ENCODE measurements at places on chromosomes 1 and 21.
A peak's percentile ranks its signal among the peaks of the same experiment; 100 is the strongest.

- no peak for DNase-seq
These were observed 219.5 kb downstream of the TPR start for GRCh38 chr1:186155594-186155993.

DNA sequence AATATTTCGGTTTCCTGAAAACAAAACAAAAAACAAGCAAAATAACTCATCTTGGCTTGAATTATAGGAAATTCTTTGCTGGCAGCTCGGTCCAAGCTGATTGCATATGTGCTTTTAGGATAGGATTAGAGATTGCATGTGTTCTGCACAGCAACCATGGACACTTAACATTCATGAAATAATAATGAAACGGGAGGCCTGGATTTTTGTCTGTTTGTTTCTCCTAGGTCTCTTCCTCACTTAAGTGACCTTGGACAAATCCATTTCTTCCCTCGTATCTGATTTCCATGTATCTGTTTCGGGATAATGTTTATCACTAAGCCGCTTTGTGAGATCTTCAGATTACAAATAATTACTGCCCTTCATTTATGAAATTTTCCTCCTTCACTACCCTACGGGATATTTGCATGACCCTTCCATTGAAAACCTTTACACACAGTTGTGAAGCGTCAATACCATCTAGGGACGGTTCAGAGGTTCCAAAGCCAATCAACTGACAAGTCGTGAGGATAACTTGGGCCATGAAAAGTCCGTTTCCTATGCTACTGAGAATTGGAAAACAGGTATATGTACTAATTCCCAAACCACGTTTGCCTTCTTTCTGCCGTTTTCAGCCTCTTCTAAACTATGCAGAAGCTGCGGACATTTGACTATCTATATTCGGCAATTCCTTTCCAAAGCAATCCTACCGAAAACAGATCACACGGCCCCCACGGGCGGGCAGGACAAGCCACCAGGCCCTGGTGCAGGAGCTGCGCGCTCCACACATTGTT is 1.3 kb upstream of the H3-3A start:
- DNase-seq = no peak

GRCh38 chr1:205438213-205439158 is 16.6 kb upstream of the LEMD1 start:
- no peak for DNase-seq

- no peak for DNase-seq
These were observed 12.6 kb upstream of the GIPC2 start for GRCh38 chr1:78032996-78033796.

GRCh38 chr1:94433866-94434265 is 15.7 kb downstream of the ABCD3 start:
- DNase-seq = no peak

DNA sequence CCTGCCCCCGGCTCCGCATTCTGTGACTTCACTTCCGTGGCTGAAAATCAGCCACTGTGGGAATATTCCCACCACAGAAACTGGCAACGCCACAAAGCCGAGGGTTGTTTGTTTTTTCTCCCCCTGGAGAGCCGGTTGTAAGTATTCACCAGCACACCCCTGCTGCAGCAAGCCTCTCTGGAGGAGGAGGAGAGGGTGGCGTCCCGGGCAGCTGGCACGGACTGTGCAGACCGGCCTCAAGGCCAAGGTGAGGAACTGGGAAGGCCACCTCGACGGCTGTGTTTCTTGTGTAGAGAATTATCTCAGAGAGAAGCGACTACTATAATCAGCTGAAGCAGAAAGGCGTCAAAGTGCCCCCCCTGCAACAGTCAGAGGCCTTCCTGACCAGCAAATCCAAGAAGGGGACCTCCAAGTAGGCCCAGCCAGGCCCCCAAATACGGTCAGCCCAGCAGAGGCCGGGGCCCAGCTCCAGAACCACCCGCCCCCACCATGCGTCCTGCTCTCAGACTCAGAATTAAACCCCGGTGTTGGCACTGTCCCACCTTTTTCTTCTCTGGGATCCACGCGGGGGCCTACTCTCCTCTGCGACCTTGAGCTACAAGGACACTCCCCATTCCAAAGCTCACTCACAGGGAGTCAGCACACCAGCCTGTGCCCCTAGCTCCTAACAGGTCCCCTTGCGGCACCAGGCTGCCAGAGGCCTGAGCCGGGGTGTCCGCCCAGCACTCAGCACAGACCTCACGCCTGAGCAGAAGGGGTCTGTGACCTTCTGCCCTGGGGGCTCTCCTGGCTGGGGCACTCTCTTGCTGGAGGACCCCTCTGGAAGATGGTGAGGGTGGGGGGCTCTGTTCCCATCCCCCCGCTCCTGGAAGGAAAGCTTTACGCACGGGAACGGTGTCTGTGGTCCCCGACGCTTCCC is 1.2 kb upstream of the SMIM1 start:
- no peak for DNase-seq

DNA sequence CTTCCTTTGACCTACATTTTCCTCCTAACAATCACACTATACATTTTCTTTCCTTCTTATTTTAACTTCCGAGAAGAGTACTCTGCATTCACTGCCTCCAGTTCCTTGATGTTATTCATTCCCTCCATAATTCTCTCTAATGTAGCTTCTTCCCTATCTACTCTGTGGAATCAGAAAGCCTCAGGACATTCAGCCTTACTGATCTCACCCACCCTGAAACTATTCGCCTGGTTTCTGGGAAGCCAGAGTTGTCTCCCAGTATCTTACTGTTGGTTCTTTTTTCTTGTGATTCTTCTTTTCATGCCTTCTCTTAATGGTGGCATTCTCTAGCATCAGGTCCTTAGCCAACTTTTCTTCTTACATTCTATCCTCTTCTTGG is 45.5 kb downstream of the WDR64 start:
- no peak for DNase-seq

- DNase-seq = peak; percentile 13
These were observed 92.4 kb upstream of the DPT start for GRCh38 chr1:168821434-168821833.

DNA sequence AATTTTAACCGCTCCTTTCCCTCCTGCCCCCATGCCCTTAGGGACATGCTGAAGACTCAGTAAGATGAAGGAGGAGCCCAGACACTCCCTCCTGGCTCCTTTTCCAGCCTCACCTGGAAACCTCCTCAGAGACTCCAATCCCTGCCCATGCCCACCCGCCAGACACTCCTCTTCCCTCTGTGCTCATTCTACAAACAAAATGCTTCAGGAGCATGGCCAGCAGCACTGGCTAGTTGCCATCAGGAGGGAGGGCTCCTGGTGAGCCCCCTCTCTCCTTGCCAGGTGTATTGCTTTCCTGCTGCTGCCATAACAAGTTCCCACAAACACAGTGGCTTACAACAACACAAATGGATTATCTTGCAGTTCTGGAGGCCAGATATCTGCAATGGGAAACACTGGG is 126.1 kb downstream of the PSMG1 start:
- DNase-seq = no peak

GRCh38 chr1:23601968-23602876 is 42.9 kb upstream of the ID3 start:
- DNase-seq = no peak

DNA sequence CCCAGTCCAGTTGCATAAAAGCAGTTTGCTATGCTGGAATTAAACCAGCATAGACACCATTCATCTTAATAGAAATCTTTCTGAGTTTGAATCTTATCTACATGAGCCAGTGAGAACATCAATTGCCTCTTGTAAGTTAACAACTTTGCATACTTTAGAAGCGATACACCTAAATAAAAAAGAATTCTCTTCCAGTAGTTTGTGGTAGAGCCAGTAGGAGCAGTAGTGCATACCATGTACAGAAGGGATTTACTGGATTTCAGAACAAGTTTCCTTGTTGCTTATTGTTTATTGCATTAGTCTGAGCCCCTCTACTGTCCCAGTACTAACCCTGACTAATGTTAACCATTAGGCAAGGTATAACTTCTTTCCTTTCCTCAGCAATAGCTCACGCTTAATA is 313.1 kb downstream of the TGFB2 start:
- no peak for DNase-seq

GRCh38 chr1:51927029-51927428 is 48.5 kb upstream of the NRDC start:
- DNase-seq = no peak

- no peak for DNase-seq
These were observed 235.4 kb upstream of the KAZN start for GRCh38 chr1:14363036-14363590.

DNA sequence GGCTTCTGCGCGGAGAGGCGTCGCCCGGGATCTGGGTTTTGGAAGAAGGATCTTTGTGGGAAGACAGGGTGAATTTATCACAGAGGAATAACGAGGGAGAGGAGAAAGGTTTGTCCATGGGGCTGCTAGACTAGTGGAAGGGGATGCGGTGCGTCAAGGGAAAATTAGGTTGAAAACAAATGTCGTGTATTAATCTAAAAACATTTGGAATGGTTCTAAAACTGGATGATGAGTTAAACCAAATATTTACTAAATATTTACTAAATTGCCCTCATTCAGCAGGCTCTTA is 647 bp downstream of the RO60 start:
- no peak for DNase-seq

DNA sequence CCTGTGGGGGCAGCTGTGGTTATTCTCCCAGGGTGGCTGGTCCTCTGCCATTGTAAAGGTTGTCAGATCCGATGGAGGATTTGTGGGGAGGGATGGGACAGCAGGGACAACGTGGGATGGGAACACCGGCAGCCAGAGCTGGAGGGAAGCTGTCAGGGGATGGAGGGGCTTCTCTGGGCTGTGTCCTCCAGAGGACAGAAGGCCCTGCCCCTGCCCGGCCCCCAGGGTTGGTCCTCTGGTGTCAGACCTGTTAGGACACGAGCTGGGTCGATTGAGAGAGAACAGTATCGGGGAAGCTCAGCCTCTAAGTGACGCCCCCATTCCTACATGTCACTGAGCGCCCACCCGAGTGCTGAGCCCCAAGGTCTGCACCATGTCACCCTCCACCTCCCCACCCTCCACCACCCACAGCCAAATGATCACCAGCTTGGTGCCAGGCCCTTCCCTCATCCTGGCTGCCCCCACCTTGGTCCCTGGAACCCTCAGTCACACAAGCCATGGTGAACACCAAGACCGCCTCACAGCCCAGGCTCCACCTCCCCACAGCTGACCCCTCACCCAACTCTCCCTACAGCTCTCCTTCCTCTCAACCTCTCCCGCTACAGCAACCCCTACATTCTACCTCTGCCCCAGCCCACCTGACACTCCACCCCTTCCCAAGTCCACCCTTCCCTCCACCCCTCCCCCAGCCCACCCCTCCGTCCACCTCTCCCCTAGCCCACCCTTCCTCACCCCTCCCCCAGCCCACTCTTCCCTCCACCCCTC is 244.4 kb downstream of the MATN1 start:
- DNase-seq = no peak

DNA sequence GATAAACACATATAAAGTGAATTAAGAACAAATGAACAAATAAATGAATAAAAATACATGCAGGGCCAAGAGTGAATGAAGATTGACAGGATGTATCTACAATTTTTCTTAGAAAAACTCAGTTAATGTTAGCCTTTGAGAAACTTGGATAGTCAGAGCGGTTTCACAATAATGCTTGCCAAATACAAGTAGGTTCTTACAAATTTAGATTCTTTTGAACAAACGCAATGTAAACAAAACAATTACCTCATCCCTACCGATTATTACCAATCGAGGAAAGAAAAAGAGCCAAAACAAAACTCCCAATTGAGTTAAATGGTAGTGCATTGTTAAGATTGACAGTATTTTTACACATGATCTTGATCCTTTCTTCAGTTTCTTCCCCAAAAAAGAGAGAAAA is 176.9 kb upstream of the DEPDC1 start:
- no peak for DNase-seq

- no peak for DNase-seq
These were observed 15.8 kb upstream of the TRIM63 start for GRCh38 chr1:26083208-26083607.

DNA sequence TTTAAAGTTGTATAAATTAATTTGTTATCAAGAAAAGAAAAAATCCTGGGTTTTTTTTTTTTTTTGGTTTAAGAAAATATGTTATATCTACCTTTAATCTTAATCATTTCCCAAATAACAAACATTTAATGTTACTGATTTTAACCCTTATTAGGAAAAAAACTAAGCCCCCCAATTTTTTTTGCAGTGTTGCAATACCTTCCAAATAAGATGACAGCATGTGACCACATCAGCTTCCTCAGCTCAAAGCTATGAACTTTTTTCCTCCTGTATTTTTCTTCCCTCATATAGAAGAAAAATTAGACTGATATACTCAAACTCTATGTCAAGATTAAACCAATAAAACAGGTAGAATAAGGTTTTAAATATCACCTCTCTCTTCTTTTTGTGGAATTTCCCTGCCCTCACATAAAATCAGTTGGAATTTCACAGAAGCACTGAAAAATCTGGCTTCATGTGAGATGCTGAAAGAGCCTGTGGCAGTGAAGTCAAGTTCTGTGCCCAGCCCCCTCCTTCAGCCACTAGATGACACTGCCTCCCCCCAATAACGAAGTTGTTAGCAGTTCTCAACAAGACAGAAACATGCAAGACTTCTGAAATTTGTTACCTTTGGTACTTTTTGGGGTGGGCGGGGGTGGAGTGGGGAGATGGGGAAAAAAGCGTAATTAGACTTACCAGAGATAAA is 9.6 kb upstream of the SMYD2 start:
- no peak for DNase-seq

DNA sequence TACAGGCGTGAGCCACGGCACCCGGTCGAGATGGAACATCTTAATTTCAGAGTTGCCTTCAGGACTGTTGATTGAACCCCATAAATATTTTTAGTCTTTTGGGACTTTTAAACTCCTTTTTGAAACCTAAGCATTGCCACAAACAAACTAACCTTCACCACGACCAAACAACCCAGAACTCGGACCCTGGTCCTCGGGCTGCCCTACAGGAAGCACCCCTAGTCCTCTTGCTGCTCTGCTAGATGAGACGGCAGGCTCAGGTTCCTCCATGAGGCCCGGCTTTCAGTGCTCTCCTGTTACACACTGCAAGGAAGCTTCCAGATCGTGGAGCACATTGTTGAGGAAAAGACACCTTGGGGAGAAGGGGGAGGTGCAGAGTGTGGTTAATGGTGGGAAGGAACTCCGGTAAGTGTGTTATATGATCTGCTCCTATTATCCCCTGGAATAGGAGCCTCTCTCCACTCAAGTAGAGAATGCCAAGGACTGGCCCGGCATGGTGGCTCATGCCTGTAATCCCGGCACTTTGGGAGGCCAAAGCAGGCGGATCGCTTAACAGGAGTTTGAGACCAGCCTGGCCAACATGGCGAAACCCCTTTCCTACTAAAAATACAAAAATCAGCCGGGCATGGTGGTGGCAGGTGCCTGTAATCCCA is 5.7 kb downstream of the EPHX1 start:
- no peak for DNase-seq

- no peak for DNase-seq
These were observed 2.7 kb downstream of the PSMG1 start for GRCh38 chr21:39180429-39181019.

GRCh38 chr1:149849111-149849946 is 50.0 kb upstream of the BOLA1 start:
- no peak for DNase-seq

DNA sequence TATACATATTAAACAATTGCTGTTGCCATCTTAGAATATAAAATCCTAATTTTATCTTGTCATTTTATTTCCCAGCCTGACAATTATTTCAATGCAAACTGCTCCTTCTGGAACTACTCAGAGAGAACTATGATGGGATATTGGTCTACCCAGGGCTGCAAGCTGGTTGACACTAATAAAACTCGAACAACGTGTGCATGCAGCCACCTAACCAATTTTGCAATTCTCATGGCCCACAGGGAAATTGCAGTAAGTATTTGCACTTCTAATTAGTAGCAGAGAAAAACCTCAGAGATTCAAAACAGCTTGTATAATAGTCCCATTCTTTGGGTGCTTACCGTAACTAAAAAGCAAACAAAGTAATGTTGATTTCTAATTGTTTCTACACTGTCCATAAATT is 167.2 kb downstream of the ADGRL2 start:
- no peak for DNase-seq

Data from activated CD4-positive, alpha-beta T cell treated with anti-CD3 and anti-CD28 coated beads, Interleukin-2, amount 50 U/mL, for 48 hours (primary cell).